ENCODE measurements at places on chromosomes 2 and 18. TPM values are rescaled to one million over a fixed set of nuclear protein-coding genes. Genes with fewer than 3 reads are reported as not detected.

POTEE gene
- not detected for polyA plus RNA-seq

DNA sequence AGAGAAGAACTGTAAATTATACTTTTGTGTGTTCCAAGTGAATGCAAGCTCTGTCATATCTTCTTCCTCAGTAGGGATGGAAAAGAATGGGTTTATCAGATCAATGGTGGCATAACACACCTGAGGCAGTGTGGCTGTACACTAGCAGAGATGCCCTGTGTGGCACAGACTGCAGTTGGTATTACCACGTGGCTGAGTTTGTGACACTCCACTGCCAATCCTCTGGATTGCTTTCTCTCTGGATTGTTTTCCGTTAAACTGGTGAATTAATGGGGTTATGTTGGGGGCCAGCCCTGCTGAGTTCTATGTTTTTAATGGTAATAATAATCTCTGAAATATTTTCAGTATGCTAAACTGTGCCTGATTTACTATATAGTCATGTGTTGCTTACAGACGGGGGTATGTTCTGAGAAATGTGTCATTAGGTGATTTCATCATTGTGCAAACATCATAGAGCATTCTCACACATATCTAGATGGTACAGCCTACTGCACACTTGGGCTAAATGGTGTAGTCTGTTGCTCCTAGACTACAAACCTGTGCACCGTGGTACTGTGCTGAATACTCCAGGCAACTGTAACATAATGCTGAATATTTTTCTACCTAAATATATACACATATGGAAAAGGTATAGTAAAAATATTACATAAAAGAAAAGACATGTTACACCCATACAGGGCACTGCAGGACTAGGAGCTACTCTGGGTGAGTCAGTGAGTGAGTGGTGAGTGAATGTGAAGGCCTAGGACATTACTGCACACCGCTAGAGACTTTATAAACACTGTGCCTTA, 84.7 kb upstream of the ST6GAL2 start:
- DNase-seq: no peak

- peak; percentile 46 for DNase-seq
Measured at GRCh38 chr2:217356781-217357180, 496.9 kb upstream of the TNP1 start.

DNA sequence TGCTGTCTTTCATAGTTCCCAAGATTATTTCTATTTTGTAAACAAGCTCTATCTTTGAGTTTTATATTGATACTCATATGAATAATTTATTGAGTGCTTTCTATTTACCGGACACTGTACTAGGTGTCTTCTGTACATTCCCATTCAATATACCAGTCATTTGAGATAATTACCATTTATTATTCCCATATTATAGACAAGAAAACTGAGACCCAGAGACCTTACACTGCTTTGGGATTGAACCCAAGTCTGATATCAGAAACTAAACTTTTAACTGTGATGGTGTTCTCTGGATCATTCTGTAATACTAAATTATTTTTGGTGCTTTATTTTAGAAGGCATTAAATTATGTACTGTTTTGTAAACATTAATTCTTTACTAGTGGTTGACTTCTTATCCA, 17.3 kb downstream of the SPOPL start:
- DNase-seq: no peak

GPR17 gene
- 2.3 TPM for polyA plus RNA-seq

- no peak for DNase-seq
Measured at GRCh38 chr2:25377822-25378421, 36.2 kb upstream of the DNMT3A start.

- peak; percentile 62 for DNase-seq
Measured at GRCh38 chr2:197092431-197092830, 165.9 kb upstream of the PGAP1 start.

- no peak for DNase-seq
Measured at GRCh38 chr2:129864719-129865118, 114.7 kb upstream of the RAB6C start.

PXDN gene
- 161 TPM for polyA plus RNA-seq

WIPF1 gene
- 36.5 TPM for polyA plus RNA-seq

- no peak for DNase-seq
Measured at GRCh38 chr2:120520929-120521912, 175.3 kb downstream of the INHBB start.

- no peak for DNase-seq
Measured at GRCh38 chr2:124482044-124482443, 457.0 kb downstream of the CNTNAP5 start.

- no peak for DNase-seq
Measured at GRCh38 chr2:120189189-120189588, 34.0 kb downstream of the TMEM185B start.

- peak; percentile 2 for DNase-seq
Measured at GRCh38 chr18:59180150-59180845, 39.7 kb upstream of the GRP start.

- DNase-seq: no peak
Measured at GRCh38 chr2:37718515-37719161, 47.2 kb upstream of the CDC42EP3 start.

IL1RL1 gene
- 0.37 TPM for polyA plus RNA-seq

DNA sequence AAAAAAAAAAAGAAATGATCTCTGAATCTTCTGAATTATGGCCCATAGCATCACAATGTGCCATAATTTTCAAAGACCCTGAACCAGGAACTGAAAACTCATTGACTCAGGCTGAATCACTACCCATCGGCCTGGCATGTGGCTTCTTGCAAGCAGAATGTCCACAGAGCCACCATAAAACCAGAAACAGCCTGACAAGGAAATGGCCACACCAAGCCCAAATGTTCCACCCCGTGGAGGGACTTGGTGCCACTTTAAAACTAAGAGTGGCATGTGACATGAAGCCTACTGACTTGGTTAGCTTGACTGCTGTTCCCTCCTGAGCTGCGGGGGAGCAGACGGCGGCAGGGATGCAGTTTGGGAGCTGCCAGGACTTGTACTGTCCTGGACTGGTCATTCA, 71.2 kb upstream of the RBM44 start:
- DNase-seq: no peak

DNA sequence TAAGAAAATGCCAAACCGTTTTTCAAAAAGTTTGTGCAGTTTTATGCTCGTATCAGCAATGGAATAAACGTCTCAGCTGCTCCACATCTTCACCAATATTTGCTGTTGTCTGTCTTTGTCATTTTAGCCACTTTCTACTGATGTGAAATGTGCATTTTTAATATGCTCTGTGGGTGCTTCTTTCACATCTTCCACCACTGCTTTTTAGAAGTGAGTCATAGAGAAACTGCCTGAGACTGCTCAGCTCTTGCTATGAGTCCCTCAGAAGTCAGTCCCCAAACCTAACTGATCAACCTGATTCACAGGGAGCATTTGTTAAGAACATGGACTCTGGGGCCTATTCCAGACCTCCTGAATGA, 41.0 kb upstream of the EPC2 start:
- DNase-seq: no peak

DNA sequence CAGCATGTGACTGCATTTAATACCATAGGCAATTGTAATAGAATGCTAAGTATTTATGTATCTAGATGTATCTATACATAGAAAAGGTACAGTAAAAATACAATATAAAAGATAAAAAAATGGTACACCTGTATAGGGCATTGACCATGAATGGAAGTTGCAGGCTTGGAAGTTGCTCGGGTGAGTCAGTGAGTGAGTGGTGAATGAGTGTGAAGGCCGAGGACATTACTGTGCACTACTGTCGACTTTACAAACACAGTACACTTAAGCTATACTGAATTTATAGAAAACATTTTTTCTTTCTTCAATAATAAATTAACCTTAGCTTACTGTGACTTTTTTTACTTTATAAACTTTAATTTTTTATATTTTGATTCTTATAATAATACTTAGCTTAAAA, 8.9 kb downstream of the DIS3L2 start:
- no peak for DNase-seq

DNA sequence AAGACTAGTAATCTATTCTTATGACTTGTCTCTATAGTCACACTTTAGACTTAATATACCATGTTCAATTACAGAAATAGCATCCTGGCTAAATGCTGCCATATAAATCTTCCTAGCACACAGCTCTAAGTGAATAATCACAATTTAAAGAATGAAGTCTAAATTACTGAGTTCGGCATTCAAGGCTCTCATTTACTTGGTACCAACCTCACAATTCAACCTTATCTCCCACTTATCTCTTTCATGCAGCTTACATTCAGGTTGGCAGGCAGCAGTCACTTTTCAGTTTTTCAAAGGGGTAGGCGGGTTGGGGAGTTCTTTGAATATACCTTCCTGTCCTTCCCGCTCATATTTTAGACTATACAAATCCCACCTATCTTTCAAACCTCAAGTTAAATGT, 1.5 kb downstream of the MMADHC start:
- DNase-seq: no peak

DNA sequence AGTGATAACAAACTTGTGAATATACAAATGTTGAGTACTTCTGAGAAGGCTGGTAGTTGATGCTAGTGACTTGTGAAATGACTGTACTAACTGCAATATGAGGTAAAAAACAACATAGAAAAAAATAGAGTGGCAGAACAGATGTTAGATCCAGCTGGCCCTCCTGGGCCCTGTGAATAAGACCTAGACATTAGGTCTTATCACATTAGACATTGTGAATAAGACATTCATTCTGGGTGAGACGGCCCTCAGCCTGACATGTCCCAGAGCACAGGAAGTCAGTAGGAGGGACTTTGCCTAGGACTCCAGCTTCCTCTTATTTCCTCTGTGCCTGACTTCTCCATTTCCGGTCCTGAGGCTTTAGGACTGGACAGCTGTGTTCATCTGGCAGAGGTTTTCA, 22.9 kb downstream of the DOK1 start:
- no peak for DNase-seq

- no peak for DNase-seq
Measured at GRCh38 chr2:38178119-38178518, 102.2 kb upstream of the CYP1B1 start.

DNA sequence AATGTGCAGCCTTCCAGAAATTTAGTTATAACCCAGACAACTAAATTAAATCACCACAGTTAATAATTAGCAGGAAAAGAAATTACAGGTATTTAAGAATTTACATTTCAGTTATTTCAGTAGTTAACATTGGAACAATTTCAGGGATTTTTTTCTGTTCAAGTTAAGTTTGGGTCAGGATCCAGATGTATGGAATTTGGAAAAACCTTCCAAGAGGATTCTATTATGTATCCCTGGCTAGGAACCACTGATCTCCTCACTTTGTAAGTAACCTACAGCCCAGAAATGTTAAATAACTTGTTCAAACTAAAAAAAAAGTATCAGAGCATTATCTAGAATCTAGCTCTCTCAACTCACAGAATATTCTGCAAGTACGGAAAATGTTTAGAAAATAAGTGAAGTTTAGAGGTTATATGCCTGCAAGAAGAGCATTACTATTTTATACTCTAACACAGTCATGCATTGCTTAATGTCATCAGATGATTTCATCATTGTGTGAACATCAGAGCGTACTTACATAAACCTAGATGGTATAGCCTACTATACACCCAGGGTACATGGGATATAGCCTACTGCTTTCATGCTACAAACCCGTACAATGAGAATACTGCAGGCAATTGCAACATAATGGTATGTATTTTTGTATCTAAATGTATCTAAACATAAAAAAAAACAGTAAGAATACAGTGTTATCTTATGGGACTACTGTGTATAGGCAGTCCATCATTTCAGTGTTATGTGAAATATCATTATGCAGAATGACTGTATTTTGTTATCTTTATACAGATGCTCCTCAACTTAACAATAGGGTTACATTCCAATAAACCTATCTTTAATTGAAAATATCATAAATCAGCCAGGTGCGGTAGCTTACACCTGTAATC, 6.1 kb downstream of the NCKAP1 start:
- peak; percentile 41 for DNase-seq

TMEM185B gene
- 12.6 TPM for polyA plus RNA-seq
